ENCODE measurements at places on chromosomes 16 and 17.

DNA sequence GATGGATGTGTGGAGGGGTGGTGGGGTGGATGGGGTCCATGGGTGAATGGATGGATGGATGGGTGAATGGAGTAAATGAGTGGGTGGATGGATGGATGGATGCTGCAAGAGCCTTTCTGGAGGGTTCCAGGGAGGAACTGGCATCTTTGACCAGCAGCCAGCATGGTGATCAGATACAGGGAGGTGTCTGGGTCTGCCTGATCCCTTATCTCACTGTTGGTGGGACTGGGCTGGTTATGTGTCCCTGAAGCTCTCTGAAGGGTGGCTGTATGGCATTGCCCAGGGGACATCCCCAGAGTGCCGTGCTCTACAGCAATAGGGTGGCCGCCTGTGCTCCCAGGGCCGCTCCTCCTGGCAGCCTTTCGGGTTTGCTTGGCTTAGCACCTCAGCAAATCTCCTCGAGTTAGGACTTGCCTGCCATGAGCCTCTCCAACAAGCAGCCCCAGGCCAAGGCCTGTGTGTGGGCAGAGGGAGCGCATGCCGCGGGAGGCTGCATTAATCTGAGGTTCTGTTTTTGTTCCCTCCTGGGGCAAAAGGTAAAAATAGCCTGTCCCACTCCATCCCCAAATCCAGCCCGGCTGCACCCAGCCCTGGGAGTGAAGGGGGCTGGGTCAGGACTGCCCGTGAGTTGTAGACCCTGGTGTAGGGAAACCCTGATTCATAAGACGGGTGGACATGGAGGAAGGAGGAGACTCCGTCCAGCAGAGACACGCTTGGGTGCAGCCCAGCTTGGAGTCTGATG lies 165.4 kb downstream of the SEC14L1 start:
- DNase-seq: no peak

DNA sequence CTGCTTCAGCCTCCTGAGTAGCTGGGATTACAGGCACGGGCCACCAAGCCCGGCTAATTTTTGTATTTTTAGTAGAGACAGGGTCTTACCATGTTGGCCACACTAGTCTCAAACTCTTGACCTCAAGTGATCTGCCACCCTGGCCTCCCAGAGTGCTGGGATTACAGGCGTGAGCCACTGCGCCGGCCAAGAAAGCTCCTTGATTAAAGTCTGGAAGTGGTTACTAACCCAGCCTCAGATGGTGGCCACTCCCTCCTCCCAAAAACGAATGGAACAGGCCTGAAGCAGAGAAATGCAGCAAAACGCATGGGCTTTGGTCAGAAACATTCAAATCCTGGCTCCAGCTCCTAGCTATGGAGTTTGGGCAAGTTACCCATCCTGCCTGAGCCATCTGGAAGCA lies 11.3 kb downstream of the FKBP10 start:
- no peak for DNase-seq

DNA sequence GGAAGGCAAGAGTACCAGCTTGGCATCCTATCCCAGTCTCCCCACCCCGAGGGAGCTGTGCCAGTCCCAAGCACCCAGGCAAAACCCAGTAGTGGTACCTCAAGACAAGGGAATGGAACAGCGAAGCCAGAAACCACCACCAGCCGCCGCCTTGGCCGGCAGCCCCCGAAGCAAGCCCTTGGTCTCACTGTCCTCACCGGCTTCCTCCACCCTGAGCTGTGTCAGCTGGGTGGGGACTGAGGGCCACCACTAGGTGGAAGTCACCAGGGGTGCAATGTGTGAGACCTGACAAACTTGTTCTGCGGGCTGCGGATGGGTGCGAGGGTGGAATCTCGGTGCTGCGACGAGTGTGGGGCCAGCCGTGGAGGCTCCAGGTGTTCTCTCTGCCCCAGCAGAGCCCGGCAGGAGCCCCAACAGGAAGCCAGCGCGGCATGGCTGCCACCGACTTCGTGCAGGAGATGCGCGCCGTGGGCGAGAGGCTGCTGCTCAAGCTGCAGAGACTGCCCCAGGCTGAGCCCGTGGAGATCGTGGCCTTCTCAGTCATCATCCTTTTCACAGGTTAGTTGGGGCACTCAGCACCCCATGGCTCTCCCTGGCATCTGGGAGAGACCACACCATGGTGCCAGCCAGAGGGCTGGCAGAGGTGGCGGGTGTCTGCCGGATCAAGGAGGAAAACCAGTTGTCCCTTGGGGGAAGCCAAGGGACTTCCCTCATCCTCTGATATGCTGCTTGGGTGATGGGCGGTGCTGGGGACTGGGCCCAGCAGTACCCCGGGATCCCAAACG lies 6.7 kb downstream of the SMIM5 start:
- no peak for DNase-seq

DNA sequence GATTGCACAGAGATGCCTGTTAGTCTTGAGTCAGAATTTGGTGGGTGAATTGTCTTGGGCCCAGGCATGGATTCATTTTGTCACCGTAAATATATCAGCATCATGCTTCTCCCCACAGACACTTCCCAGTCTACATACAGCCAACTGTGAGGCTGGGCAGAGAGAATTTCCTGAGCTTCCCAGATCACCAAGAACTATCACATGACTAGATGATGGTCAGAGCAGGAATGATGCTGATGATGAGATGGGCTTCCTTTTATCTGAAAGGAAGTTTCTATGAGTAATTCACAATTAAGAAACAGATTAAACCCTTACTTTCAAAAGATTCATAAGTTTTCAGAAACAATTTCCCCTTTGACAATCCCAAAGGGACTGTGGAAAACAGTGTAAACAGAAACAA lies 323 bp upstream of the KRTAP9-9 start:
- no peak for DNase-seq

DNA sequence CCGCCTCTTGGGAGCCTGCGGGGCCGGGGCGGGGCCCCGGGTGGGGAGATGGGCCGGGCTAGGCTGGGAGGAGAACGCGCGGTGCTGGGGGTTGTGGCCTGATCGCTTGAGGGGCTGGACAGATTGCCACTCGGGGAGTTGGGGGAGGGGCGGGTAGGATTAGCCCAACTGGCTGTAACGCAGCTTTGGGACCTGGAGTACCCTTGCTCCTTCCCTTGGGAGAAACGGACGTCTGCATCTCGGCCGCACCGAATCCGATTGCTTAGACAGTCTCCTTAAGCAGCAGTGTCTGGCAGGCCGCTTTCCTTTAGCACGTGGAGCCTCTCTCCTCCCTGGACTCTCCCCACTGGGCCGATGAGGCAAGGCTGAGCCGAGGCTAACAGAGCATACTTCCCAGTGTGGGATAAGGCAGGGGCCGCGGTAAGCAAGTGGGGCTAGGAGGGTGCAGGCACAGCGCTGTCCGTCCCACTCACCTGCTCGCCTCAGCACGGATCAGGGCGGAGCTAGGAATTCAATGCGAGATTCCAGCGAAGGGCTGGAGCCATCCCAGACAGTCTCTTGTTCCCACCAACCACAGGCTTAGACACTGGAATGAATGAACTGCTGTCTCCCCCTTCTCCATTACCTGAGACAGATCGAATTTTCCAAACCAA lies 540 bp upstream of the ACLY start:
- peak; percentile 43 for DNase-seq

- DNase-seq: no peak
These were observed 107.2 kb downstream of the PHKB start for GRCh38 chr16:47568351-47568750.

- no peak for DNase-seq
These were observed 40.3 kb upstream of the MED13 start for GRCh38 chr17:62105357-62105756.

- DNase-seq: no peak
These were observed 129.9 kb downstream of the TMEM132E start for GRCh38 chr17:34709158-34709754.

All from H54 (cell line).